AML-193 (cell line): ENCODE measurements at places on chromosomes 2 and 18.

DNA sequence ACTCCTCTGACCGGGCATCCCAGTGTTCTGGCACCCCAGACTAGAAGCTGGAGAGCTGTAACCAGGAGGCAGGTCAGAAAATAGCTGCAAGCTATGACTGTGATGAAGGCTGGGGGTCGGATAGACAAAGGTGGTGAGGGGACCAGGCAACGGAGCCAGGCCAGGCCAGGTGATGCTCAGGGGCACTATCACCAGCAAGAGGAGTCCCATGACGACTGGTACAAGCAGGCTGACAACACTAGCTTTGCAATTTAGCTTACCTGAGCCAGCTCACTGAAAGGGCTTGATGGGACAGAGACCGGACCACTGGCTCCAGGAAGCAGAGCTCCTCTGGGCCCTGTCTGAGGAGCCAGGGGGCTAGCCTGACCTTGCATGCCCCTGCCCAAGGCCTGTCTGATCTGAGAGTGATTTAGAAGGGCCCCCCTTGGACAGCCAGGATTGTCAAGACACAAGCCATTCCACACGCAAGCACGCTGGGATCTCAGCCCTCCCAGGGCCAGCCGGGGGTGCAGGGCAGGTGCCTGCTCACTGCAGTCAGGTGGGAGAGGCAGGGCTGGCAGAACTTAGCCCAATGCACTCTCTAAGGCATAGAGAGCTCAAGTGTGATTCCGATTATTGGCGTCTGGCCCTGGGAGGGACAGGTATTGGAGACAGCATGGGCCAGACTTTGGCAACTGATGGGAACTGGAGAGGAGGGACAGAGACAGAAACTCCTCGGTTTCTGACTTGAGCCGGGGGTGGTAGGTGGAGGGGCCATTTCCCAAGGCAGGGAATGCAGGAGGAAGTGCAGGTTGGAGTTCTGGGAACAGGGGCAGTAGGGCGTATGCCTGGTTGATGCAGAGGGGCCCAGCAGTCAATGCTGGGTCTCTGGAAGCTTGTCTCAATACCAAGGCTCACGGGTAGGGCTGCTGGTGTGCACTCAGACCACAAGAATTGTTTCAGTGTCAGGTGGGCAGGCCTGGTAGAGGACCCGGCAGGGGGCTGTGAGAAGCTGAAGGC, 47.7 kb downstream of the MYO7B start:
- DNase-seq = peak; percentile 47

- DNase-seq = peak; percentile 15
Observed at GRCh38 chr2:100260712-100261620, 61.3 kb downstream of the LONRF2 start.

- DNase-seq = no peak
Observed at GRCh38 chr2:226183550-226183949, 616.1 kb downstream of the IRS1 start.

GRCh38 chr2:122516775-122517174, 761.3 kb downstream of the TSN start:
- no peak for DNase-seq

DNA sequence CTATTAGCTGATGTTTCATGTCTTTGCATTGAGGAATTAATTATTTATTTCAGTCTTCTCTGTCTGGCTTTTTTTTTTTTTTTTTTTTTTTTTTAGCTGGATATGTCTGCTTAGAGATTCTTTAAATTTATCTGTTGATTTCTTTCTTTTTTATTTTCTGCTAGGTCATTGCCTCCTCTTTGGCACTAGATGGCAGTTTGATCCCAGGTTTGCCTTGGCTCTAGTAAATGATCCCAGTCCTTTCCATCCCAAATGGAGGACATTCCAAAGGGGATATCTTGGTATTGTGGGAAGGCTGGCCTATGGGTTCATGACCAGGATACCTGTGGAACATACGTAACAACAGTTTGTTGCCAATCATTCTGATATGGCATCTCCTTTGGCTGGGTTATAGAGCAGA, 339.5 kb upstream of the GCFC2 start:
- DNase-seq = no peak

DNA sequence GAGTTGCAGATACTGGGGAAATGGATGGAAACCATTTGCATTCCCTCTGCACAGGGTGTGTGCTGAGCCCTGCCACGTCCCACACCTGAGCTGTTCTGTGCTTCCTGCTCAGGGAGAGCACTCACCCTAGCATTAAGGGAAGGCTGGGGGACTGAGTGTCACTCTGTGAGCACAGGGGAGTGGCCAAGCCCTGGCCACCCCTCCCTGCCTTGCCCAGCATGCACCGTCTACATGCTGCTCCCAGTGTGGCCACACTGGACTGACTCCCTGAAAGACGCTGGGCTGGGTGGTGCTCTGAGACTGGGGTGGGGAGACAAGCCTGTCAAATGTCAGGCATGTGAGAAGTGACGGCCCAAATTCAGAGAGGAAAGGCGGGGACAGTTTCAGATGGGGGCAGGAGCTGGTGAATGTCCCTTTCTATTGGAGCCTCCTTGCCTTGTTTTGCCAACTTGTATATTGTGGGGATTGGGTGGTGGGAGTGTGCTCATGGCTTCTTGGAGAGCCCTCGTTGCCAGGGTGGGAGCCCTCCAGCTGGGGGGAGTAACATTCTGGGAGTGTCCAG, 298.4 kb upstream of the HS6ST1 start:
- DNase-seq = no peak

- DNase-seq = no peak
Observed at GRCh38 chr2:189613077-189613636, 32.6 kb upstream of the SLC40A1 start.

DNA sequence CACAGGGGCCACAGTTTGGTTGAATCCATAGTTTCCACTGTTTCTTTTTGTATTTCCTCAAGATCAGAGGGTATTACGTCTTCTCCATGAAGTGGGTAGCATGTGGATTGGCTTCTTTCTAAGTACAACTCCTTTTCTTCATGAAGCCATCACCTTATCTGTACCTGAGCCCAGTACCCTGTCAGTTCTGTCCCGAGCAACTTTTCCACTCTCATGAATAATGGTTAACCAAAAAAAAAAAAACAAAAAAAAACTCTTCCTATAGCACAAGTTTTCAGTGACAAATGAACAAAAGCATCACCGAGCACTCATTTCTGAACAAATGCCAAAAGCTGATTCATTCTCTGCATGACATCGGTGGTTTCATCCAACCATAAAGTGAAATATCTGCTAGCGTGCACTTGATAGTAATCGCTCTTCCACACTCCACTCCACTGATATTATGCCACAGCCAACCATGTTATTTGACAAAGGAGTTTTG, 53.0 kb upstream of the CCDC150 start:
- no peak for DNase-seq

GRCh38 chr2:4356541-4356940, 653.2 kb downstream of the DCDC2C start:
- no peak for DNase-seq

- DNase-seq = no peak
Observed at GRCh38 chr18:58264840-58265239, 220.8 kb downstream of the NEDD4L start.

- no peak for DNase-seq
Observed at GRCh38 chr2:223669453-223670225, 67.5 kb upstream of the SCG2 start.

DNA sequence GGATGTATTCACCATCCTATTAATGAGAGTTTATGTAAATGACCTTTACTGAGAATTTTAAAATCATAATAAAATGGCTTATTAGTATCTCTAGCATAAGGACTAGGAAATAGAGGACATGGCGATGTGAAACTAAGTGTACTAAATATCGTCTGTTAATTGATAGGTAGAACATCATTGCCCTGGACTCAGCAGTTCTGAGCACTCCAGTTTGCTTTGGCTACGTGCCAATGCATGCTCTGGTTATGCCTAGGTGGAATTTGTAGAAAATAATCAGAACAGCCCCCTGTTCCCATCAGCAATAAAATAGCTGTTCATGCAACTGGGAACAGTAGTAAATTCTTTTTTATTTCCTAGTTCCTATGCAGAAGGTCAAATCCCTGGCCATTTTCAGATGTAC, 247.8 kb downstream of the DOK6 start:
- DNase-seq = no peak

- DNase-seq = no peak
Observed at GRCh38 chr2:26579723-26580040, 61.5 kb downstream of the CIB4 start.

DNA sequence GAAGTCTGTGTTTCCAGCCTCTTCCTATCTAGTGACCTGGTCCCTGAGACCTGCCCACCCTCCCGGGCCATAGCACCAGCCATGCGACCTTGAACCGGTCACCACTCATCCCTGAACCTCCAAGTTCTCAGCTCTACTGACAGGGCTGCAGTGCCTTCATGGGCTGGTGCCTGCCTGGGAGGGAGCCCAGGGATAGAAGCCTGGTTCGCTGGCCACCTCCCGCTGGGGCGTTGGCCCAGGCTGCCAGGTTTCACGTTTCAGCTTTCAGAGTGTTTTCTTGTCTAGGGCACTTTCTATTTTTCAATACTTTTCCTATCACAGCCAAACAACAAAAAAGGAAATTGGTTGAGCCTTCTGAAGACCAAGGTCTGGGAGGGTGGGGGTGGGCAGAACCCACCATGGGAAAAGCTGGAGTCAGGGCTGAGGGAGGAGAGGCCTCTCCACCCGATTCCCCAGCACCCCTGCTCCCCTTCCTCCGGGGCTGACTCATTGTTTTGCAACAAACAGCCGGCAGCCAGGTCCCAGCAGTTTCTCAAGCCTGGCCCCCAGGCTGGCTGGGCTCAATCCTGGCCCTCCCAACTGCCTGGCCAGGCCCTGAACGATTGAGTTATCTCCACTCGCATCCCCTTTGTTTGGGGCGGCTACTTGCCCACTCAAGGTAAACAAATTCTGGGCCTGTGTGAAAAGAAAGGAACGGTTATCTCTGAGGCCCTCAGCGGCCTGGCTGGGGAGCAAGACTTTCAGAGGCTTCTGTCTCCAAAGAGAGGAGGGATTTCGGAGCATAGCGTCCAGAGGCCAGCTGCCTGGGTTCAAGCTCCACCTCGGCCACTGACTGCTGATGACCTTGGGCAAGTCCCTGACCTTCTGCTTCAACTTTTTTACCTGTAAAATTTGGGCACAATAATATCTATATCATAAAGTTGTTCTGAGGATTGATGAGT, 47.5 kb downstream of the ZFP36L2 start:
- peak; percentile 70 for DNase-seq

DNA sequence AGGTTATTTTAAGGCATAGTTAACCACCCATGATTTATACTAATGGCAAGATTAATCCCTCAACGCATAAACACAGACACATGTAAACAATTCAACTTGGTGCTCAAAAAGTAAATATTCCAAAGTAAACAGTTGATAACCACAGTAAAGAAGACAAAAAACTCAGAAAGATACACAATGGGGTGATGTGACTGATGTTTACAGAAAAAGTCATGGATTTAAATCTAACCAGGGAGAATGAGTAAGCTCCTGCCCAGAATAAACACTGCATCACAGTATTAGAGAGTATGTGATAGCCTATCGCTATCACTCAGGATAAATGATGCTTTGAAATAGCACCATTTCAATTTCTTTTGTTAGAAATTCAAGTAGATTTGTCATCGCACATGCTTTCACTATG, 49.3 kb downstream of the HIBCH start:
- no peak for DNase-seq

DNA sequence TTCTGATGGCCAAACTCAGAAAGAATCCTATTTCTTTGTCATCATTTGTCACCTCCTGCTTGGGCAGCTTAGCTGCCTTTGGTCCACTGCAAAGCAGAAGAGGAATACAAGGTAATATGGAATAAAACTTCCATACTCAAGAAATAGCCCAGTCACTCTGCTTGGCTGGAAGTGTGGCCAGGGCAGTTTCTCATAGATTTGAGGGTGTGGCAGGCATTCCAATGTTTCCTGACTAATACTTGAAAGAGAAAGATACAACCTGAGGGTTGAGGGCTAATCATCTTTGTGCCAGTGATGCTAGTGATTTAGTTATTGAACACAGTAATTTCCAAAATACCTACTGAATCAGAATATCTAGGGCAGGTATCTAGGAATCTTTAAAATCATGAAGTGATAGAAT, 83.1 kb downstream of the FAM161A start:
- DNase-seq = no peak

- DNase-seq = no peak
Observed at GRCh38 chr18:46224181-46224775, 120.1 kb downstream of the HAUS1 start.

DNA sequence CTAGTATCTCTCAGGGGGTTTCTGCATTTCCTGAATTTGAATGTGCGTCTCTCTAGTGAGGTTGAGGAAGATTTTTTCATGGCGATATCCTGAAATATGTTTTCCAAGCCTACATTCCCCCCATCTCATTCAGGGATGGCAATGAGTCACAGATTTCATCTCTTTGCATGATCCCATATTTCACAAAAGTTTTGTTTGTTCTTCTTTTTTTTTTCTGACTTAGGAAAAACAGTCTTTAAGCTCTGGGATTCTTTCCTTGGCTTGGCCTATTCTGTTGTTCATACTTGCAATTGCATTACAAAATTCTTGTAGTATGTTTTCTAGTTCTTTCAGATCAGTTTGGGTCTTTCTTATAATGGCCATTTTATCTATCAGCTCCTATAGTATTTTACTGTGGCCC, 136.5 kb downstream of the DSEL start:
- no peak for DNase-seq

GRCh38 chr2:25257032-25257552, 84.6 kb downstream of the DNMT3A start:
- no peak for DNase-seq

DNA sequence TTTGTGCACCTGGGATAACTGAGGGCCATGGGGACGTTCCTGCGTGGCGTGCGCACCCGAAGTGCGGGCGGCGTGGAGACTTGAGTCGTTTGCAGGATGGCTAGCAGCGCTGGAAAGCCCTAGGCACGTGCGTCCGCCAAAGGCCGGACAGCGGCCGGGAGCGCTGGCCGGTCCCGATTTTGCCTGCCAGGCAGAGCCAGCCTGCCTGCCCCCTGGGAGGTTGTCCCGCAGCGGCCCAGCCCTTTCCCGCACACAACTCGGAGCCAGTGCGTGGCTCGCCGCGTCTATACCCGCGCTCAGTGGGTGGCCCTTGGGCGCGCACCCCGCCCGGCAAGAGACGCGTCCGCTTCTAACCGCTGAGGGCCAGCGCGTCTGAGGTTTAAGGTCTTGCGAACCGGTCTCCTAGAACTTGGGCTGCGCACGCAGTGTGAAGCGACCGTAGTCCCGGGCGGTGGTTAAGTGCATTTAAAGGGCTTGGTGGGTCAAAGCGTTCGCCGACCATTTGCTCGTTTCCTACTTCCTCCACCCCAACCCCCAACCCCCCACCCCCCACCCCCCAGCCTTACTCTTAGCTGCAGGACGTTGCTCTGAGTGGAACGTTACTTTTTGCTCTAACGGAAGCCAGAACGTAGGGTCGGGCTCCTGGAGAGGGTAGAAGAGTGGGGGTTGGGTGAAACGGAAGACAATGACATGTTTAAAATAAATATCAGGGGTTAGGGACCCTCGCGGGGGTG, 627 bp downstream of the CDCA7 start:
- peak; percentile 57 for DNase-seq

DNA sequence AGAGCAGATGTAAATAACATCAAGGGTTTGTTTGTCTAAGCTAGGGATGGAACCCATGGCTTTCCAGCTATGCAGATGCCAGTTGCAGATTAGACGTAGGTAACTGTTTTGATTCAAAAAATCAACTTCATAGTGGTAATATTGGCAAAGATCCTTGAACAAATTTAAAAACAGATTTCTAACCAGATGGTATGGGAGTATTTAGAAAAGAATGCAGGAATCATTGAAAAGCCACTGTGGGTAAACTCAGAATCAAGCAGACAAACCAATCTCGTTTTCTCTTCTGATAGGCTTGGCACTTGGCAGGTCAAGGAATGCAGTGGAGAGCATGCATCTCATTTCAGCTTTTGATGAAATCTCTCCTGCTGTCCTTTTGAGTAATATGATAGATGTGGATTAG, 377.5 kb downstream of the CLIP4 start:
- DNase-seq = no peak
